ENCODE measurements at places on chromosomes 7 and 10.

GRCh38 chr7:4178916-4179687 lies 503.0 kb upstream of the FOXK1 start:
- DNase-seq: no peak

- no peak for DNase-seq
Measured at GRCh38 chr10:124127965-124128810, 34.8 kb upstream of the CHST15 start.

DNA sequence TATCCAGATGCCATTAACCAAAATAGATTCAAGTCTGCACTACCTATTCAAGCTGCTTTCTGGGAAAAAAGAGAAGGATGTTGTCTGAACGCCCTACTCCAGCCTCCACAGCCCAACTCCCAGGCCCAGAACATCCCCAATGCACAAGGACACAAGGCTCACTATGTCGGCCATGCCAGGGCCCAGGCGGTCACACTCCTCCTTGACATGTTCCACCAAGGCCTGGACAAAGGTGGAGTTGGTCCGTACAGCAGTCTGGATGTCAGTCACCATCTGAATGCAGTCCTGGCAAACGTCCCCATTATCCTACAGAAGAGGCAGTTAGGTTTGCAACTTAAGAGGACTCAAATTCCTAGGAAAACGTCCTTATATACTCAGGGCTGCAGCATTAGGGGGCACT lies 23.2 kb downstream of the PSAP start:
- DNase-seq: no peak

GRCh38 chr7:21330462-21331178 lies 97.3 kb upstream of the SP4 start:
- no peak for DNase-seq

- no peak for DNase-seq
Measured at GRCh38 chr7:155202106-155202871, 95.4 kb upstream of the INSIG1 start.

DNA sequence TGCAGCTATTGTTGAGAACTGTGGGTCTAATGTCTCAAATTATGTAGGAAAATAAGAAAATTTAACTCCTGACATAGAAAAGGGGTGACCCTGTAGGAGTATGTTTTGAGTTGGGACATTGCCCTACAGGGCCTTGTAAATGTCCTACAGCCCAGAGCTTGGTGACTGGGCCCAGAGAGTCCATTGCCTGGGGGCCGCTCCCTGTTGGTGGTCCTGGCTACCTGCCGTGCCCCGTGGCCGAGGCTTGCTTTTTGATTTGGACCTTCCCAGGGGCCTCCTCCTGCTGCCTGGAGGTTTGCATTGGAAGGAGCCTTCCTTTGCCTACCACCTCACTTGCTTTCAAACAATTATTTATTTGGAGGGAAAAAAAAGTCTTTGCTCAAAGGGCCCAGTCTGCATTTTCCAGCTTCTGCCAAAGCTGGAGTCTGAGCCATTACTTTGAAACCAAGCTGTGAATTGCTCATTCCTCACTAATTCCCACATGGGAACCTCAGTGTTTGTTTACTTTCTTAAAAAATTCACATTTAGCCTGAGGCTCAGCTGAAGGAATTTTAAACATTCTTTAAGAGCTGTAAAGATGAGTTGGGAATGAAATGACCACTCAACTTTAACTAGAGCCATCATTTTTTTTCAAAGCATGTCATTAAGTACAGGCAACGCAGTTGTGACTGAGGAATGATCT lies 355.0 kb downstream of the GLRX3 start:
- no peak for DNase-seq

DNA sequence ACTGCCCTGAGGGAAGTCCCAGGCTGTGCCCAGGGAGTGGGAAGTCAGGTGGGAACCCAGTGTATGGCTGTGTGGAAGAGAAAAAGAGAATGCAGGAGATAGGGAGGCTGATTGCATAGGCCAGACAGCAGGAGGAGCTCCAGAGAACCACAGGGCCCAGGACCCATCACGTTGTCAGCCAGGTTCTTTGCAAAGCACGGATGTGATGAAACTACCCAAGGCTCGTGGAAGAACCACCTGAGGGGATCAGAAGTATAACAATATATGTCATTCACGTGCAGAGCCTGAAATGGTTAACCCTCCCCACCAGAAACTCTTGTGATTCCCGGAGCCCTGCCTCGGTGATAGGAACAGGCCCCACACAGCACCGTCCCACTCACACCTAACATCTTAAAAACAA lies 83.6 kb downstream of the LARP4B start:
- DNase-seq: no peak

DNA sequence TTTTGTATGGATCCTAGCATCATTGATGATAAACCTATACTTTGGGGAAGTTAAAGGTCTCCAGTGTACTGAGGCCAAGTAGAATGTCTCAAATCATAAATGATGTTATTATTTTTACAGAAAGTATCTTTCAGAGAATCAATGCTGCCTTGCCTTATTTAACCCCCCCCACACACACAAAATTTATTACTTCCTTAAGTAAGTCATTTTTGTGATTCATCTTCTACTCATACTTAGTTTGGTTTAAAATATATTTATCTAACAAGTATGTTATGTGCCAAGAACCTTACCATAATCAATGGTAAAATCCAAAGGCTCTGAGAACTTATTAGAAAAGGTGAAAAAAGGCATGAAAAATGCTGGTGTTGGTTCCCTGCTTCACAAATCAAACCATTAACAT lies 18.8 kb upstream of the CLDN12 start:
- peak; percentile 26 for DNase-seq

- DNase-seq: no peak
Measured at GRCh38 chr7:159218170-159218569, 73.5 kb upstream of the VIPR2 start.

DNA sequence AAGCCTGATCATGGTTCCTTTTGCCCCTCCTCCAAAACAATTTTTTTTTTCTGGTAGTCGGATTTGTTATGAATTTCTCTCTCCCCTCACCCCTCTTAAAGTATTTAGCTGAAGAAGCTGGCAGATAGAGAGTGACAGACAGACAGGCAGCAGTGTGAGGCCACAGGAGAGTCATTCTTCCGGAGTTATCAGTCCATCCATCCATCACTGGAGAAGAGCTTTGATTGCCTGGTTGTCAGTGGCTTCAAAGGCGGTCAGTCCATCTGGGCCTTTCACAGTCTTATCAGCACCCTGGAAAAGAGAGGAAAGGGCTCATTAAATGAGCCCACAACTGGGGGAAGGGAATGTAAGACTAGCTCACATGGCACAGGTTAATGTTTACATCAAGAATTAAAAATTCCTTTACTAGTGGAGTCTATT lies 47.4 kb downstream of the MTPN start:
- DNase-seq: no peak
